ENCODE measurements at places on chromosomes 16 and 17.
A peak's percentile ranks its signal among the peaks of the same experiment; 100 is the strongest.

DNA sequence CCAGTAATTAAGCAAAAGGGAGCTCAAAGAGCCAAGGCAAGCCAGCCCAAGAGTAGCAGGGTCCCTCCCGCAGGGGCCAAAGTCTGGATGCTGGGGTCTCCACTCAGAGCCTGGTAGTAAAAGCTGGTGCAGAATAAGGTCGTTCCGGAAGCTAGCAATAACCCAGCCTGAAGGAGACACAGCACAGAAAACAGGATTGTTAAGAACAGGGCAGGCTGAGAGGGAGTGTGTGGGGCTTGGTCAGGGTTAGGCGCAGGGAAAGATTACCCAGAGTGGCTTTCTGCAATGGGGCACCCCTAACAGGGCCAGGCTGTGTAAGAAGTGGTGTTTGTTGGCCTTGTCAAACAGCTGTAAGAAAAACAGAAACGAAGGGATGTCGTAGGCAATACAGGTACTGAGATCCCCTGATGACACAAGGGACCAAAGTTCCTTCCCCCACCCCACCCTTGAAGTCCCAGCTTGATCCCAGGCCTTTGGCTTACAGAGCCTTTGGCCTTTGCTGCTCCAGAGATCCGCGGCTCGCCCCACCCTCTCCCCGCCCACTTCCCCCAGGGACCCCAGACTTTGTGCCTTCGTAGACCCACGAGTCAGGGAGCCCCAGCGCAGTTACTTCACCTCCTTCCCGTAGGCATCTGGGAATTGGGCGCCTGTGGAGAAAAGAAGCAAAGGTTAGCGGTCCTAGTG, 712 bp downstream of the TMEM256 start:
- DNase-seq = peak; percentile 7

- DNase-seq = no peak
Observed at GRCh38 chr17:9313346-9313745, 262.3 kb downstream of the STX8 start.

GRCh38 chr17:73974536-73974935, 228.9 kb upstream of the RPL38 start:
- no peak for DNase-seq

- DNase-seq = no peak
Observed at GRCh38 chr17:47808830-47809480, 12.6 kb downstream of the OSBPL7 start.

DNA sequence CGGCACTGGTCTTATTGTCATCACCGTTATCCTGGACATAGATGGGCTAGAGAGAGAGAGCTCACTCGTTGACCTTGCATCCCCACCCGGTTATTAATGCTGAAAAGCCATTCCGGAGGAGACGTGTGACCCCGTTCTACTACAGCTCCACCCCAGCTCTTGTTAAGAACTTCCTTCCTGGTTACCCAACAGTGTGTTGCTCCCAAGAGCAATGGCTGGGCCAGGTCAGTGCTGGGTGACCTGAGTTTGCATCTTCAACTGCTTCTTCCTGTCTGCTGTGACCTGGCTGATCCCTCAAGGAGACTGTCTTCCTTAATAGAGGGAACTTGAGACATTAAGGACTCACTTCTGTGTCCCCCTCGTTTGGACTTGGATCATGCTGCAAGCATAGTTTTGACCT, 96.1 kb upstream of the SDK2 start:
- no peak for DNase-seq

- no peak for DNase-seq
Observed at GRCh38 chr16:29789775-29790182, 772 bp upstream of the KIF22 start.

GRCh38 chr17:81667754-81668153, 1.2 kb downstream of the CCDC137 start:
- no peak for DNase-seq

GRCh38 chr16:67474551-67475455, 6.2 kb downstream of the ATP6V0D1 start:
- DNase-seq = peak; percentile 60

Data from hematopoietic multipotent progenitor cell treated with erythropoietin and hydrocortisone succinate and interleukin-3 and kit ligand, for 15 days (in vitro differentiated cells).